Activated CD4-positive, alpha-beta memory T cell treated with anti-CD3 and anti-CD28 coated beads, Interleukin-2, amount 10 ng/mL, durations not matched to agents 7 days and 5 days (primary cell): ENCODE measurements at places on chromosomes 6 and 20. TPM values are rescaled to one million over a fixed set of nuclear protein-coding genes. Genes with fewer than 3 reads are reported as not detected.

DNA sequence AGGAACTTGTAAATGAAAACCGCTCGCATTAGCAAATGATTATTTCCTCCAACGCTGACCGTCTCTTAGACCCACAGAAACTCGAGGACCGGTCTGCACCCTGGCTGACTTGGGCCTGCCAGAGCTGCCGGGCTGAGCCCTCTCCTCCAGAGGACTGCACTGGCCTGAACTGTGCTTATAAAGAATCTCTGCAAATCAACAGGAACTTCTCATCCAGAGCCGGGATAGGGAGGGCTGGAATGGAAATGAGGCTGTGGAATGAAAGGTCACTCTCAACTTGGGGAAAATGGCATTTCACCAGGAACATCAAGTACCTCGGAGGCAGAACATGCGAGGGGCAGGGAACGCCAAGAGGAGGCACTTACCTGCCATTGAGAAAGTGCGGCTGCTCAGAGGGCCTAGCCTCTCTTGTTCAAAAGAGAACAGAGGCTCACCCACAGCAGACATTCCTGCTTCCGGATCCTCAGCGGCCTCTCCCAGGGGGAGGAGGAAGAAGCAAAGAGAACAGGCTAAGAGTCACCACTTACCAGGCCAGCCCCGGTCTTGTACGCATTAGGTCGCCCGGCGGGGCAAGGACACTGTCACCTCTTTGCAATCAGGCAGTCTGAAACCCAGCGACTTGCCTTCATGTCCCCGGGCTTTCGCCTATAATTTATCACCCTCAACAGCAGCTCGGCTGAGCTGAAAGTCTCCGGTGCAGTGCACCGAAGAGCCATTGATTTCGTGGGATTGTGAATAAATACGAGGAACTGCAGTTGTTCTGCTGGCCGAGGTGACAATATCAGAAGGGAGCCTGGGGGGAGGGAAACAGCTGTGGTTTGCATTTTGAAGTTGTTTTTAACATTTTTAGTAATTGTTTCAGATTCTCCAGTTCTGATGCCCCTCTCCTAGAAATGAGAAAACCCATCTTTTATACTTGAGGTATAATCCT lies 37.6 kb downstream of the ZMYND8 start:
- peak; percentile 36 for DNase-seq

GRCh38 chr6:148166339-148166968 lies 176.2 kb upstream of the SASH1 start:
- no peak for DNase-seq

- DNase-seq, result no peak
These were observed 54.8 kb downstream of the NFATC2 start for GRCh38 chr20:51487565-51488268.

The LAMP5 gene
- total RNA-seq, result not detected

The C6orf47 gene
- 26.7 TPM for total RNA-seq

DNA sequence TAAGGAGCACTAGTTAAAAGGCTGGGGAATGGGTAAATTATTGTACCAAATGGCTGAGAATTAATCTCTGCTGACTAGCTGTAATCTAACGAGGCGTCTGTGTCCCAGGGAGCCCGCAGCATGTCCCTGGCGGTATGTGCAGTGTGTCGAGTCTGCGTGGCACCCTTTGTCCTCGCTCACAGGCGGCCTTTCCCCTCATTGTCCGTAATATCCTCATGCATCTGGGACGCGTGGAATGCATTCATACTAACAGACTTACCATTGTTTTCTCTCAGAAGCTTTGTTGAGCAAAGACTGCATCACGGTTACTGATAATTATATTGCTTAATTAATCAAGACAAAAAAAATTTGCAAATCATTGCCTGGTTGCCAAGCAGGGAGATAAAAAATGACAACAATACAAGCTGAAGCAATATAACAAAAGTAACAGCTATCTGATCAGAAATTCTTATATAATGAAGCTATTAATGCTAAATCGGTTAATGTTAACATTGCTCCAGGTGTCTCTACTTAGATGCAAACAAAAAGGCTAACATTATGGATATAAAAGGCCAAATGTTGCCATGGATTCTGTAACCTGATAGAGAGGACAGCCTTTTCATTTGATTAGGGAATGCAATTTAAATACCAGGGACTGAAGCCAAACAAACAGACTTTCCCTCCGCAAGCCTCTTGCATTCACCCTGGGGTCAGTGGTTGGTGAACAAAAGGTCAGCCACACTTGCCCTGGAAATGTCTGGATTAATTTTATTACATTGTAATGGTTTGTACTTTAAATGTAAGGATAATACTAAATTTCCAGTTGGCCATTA lies 124.8 kb downstream of the INSM1 start:
- DNase-seq, result no peak

DNA sequence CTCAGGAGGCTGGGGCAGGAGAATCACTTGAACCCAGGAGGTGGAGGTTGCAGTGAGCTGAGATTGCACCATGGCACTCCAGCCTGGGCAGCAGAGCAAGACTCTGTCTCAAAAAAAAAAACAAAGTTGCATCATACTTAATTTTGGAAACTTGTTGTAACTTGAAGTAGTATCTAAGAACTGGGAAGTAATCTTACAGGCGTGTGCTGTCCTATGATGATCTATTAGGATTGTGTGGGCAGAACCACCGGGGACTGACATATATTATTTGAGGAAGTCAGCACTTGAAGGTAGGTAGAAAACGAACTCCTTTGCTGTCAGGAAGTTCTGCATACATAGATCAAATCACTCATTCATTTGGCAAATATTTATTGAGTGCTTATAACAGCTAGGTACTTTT lies 188.5 kb downstream of the ZNF217 start:
- no peak for DNase-seq

DNA sequence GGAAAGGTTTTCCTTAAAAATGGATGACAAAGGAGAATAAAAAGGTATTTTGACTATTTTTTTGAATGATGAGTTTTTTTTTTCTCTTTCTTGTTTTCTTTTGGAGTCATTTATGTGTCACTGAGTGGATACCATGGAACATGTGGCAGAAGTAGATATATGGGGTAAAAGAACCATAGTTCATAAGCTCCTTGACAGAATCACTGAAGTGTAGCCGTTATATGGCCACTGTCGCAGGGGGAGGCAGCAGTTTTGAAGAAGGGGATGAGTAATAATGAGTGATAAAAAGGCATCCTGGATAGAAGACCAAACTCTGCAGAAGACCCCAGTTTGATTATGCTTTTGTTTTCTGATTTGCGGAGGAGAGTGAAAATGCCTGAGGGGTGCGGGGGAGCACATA lies 15.5 kb downstream of the PTPN1 start:
- no peak for DNase-seq

DNA sequence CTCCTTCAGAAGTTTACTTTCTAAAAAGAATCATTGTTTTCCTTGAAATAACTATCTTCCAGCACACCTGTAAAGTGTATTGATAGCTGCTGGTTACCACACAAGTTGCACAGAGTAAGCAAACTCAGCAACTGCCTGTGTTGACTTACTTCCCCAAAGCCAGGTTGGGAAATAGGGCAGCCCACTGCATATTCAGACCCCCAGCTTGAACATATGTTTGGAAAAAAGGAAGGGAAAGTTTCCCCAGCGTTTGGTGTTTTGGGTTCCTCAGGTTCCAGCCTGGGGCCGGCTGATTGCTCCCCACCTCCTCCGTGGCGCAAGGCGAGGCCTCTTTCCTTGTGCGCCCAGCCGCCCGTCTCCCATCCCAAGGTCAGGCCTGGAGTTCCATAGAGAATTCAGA lies 70.1 kb upstream of the QKI start:
- no peak for DNase-seq

The SNAP25 gene
- total RNA-seq, result 0.18 TPM

GRCh38 chr20:39878809-39879208 lies 810.2 kb downstream of the MAFB start:
- no peak for DNase-seq

The TAP2 gene
- total RNA-seq, result 203 TPM

DNA sequence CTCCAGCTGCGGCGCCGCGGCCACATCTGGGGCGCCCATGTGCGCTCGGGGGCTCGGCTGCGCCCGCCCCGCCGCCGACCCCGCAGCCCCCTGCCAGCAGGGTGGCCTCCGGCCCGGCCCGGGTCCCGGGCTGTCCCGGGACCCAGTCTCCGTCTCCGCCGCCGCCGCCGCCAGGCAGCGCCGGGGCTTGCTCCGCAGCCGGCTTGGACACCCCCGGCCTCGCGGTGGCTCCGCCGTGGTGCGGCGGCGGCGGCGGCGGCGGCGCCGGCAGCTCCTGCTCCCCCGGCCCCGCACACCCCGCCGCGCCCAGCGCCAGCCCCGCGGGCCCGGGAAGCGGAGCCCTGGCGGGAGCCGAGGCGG lies 219 bp downstream of the ISM1 start:
- no peak for DNase-seq

GRCh38 chr6:72761761-72762160 lies 139.9 kb downstream of the KCNQ5 start:
- DNase-seq, result no peak

DNA sequence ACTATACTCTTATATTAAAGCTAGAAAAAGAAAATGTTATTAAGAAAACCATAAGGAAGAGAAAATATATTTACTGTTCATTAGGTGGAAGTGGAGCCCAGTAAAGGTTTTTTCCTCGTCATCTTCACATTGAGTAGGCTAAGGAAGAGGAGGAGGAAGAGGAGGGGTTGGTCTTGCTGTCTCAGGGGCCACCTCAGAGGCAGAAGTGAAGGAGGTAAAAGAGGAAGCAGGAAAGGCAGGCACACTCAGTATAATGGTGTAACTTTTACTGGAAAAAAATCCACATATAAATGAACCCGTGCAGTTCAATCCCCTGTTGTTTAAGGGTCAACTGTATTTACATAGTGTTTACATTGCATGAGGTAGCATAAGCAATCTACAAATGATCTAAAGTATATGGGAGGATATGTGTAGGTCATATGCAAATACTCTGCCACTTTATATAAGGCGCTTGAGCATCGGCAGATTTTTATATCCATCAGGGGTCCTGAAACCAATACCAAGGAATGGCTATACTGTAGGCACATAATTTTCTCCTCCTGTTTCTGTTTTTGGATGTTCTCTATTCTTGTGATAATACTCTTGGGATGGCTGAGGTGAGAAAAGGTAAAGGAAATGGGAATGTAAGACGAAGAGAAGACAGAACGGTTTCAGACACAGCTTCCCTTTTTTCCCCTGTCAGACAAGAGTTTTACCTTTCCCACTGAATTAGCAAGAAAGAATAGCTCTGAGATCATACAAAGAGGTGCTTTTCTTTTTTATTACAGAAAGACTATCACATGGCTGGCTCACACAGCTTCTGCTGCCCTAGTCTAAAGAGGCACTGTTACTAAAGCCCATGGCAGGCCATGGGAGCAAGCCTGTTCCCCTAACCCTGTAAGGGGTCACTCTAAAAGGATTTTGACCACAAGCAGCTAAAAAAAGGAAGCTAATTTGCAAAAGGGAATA lies 59.9 kb downstream of the NUDT3 start:
- no peak for DNase-seq

DNA sequence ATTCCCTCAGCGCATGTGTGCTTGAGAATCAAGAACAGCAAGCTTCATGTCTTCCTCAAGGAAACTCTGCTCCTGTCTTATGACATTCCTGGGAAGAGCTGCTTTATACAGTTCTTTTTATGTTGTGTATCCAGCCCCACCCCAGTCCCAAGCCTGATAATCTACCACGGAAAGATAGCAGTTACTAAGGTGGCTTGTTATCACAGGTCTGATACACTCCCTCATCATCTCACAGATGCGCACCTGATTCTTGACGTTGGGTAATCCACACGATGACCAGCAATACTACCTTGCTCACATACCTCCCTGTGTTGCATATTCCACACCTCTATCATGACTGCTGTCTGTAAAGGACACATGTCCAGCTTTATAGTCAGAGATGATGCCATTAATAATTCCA lies 3.2 kb downstream of the NHLRC1 start:
- DNase-seq, result no peak

DNA sequence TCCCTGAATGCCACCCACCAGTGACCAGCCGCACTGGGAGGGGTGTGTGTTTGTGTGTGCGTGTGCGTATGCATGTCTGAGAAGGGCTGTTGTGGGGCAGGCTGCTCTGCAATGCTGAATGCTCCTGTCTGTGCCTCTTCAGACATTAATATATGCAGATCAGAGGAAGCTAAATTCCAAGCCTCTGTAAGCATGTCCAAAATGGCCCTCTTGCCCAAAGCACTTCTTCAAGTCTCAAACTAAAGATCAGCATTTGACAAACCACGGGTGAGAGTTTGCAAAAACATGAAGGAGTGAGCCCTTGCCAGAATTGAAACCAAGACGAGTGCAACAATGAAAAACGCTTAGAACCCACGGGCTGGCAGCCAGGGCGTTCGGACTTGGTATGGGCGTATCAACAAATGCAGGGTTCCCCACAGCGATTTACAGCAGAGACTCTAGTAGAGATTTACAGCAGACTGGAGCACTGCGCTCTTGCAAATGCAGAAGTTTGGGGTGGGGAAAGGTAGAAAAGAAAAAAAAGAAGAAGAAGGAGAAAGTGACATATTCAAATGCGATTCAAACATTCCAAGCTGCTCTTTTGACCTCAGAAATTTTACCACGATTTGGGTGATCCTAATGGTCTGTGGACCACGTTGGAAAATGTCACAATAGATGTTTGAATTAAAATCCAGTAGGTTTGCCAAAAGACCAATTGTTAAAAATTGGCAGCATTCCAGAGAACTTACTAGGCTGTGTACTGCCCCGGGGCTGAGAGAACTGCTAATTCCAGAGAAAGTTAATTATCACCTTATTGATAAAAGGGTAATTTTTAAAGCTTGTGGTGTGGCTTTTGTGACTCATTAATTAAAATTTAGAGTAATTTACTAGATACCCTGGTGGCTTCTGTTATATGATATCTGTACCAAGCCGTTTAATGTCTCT lies 3.5 kb downstream of the SCML4 start:
- peak; percentile 39 for DNase-seq

The RIPOR3 gene
- total RNA-seq, result not detected

GRCh38 chr6:79993911-79994309 lies 10.5 kb upstream of the TTK start:
- no peak for DNase-seq

GRCh38 chr20:43430265-43431133 lies 27.2 kb upstream of the SRSF6 start:
- DNase-seq, result no peak

GRCh38 chr20:10721976-10722375 lies 48.2 kb upstream of the JAG1 start:
- DNase-seq, result no peak

- peak; percentile 58 for DNase-seq
These were observed 12.3 kb downstream of the TGM2 start for GRCh38 chr20:38152621-38153221.
